NCI-H510A treated with DMSO at 0.1 percent for 48 hours (cell line): ENCODE measurements at places on chromosomes 7 and 10.

GRCh38 chr10:26467639-26468038 is 29.5 kb downstream of the APBB1IP start:
- DNase-seq: no peak

- DNase-seq: no peak
These were observed 610.2 kb downstream of the AUTS2 start for GRCh38 chr7:70208236-70209063.

DNA sequence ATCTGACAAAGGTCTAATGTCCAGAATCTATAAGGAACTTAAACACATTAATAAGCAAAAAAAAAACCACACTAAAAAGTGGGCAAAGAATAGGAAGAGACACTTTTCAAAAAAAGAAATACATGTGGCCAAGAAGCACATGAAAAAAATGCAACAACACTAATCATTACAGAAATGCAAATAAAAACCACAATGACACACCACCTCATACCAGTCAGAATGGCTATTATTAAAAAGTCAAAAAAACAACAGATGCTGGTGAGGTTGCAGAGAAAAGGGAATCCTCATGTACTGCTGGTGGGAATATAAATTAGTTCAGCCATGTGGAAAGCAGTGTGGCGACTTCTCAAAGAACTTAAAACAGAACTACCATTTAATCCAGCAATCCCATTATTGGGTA is 119.0 kb downstream of the LMBR1 start:
- no peak for DNase-seq

- no peak for DNase-seq
These were observed 28.1 kb upstream of the UNCX start for GRCh38 chr7:1204460-1205140.

DNA sequence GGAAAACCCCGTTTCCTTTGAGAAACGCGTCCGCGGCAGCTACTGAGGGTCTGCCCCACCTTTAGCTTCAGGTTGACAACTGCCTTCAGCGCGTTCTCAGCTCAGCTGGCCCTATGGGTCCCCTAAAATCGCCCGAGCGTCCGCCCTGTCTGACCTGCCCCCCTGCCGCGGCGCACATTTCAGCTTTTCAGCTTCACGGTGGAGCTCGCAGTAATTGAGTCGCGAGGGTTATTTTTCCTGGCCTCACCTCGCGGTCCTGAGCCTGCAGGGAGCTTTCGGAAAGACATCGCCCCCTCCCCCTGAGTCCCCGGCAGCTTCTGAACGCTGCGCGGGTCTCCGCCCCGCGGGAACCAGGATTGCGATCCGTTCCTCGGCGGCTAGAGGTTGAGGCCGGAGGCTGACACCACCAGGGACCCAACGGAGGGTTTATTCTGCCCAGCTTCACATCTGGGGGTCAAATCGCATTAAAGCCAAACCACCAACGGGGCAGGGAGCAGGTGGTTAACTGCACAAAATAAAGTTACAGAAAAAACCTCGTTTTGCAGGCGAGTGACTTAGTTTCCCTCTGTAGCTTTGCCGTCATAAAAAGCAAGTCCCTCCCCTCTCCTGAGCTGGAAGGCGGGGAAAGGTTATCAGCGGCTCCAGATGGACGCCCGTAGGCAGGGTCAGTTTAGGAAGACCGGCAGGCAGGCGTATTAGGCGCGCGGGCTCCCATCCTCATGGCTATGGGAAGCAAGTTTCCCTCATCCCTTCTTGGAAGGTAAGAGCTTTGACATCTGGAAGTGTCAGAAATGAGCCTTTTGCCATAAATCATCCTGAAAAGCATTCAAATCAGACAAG is 11.0 kb downstream of the TWIST1 start:
- peak; percentile 18 for DNase-seq

DNA sequence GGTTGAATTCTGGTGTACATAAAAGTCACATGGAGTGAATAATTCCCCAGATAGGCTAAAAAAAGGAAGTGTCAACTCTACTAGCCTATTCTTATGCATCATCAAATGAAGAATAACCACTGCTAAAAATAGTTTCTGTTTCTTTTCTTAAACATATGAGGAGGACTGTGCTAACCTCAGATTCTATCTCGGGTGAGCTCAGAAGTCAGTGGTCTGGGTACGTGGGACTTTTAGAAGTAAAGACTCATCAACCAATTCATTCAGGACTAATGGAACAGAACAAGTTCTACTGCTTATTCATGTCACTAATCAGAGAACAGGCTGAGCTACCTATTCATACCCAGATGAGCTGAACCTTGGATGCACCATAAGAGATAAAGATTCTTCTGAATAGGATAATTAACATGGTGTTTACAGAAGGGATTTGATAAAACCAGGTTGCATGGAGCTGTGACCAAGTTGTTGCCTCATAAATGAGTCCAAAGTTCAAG is 9.5 kb upstream of the ASAH2 start:
- DNase-seq: no peak

GRCh38 chr7:124155432-124156022 is 122.7 kb upstream of the TMEM229A start:
- peak; percentile 29 for DNase-seq

DNA sequence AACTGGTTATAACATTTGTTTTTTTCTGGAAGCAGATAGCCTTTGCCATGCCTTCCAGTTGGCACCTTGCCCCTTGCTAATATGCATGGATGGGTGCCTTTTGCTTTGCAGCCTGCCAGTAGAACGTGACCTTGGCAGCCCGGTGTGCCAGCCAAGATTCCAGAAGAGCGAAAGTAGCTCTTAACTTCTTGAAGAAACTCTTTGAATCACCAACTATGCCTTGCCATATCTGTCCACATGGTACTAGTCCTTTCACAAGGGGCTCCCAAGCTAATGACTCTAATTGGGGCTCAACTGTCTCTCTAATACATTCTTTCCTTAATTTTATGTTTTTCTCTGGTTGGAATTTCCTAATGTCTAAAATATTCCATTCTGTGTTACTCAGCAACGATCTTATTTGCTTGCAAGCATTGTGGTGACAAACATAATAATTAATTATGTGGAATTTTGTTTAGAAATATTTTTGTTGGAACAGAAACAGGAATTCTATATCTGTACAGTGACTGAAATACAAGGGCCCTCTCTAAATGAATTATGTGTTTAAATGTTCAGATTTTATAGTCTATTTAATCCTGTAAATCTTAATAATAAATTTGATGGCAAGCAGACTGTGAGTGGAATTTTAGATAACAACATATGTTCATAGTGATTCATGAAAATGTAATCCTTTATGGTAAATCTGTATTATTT is 45.8 kb downstream of the HDAC9 start:
- no peak for DNase-seq

- DNase-seq: no peak
These were observed 1053.3 kb downstream of the SORCS1 start for GRCh38 chr10:106111246-106111645.

DNA sequence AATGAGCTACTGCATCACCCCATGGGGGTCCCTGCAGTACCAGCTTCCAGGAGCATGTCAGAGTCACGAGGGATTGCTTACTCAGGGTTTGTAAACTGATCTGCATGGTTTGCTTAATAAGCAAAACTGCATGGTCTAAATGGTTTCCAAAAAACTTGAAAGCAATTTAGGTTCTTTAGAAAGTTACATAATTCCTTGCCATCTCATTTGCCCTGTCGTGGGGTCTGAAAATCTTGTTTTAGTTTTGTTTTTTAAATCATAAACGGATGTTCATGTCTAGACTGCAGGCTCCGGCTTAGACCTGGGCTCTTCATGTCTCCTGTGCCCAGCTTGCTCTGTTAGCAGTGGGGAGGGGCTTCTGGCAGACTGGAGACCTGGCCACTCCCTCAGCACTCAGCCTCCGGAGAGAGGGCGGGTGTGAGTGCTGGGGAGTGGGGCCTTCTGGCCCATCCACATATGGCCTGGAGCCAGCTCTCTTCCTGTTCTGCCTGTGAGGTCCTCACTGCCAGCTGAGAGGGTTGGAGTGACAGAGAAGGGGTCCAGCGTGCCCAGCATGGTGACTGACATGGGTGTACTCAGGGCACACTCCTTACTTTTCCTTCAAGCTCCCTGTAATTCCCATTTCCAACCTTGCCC is 17.5 kb downstream of the PRF1 start:
- DNase-seq: peak; percentile 96

GRCh38 chr10:101894742-101895141 is 51.1 kb upstream of the KCNIP2 start:
- no peak for DNase-seq

GRCh38 chr10:110804376-110804775 is 67.4 kb upstream of the PDCD4 start:
- no peak for DNase-seq

DNA sequence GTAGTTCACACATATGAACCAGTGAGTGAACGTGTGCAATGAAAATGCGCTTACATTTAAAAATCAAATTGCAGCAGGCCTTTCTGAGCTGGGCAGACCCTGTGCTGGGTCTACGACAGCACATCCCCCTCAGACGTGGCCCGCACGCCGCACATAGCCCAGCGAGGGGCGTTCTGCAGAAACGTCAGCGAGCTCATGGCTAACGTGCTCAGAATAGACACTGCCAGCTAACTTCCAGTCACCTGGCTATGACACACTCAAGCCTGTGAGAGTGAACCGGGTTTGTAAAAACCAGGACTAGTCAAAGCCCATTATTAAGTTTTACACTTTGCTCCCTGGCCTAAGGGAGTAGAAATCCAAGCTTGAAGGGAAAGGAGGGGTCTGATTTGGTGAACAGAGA is 108.1 kb upstream of the INSIG1 start:
- DNase-seq: no peak

DNA sequence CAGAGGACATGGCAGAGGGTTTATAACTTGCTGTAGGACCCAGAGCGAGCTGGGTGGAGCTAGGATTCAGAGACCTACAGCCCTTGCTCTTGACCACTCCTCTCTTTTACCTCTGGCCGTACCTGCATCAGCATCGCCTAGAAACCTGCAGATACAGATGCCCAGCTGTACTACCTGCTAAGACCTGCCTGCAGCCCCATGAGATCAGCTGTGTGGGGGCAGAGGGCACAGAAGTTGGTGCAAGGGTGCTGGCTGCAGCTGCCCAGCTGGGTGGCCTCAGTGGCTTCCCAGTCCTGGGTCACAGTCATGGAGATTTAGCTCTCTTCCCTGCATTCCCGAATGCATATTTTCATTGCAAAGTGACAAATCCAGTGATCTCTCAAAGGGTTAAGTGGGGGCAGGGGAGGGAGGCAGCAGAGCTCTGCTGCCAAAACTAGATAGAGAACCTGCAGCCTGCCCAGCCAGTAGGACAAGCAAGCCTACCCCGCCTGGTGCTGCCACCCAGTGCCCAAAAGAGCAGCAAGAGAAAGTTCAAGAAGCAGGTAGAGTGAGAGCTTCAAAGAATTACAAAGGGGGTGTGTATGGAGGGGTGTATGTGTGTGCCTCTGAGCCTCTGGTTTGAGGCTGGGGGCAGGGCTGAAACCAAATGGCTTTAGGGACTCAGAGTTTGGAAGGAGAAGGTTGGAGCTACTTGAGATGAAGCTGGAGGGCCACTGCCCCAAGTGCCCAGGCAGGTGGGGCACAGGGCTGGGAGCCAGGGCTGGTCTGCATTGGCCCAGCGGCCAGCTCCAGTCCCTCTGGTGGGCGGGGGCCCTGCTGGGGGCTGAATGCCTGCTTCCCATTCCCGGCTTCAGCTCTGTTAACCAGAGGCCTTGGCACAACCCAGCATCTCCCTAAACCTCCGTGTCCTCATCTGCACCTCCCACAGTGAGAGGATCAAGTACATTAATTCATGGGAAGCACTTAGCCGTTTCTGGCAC is 6.9 kb downstream of the FAM241B start:
- peak; percentile 11 for DNase-seq

GRCh38 chr10:93515071-93516005 is 18.9 kb downstream of the CEP55 start:
- DNase-seq: no peak

GRCh38 chr7:80372415-80372814 is 139.4 kb downstream of the GNAT3 start:
- no peak for DNase-seq

DNA sequence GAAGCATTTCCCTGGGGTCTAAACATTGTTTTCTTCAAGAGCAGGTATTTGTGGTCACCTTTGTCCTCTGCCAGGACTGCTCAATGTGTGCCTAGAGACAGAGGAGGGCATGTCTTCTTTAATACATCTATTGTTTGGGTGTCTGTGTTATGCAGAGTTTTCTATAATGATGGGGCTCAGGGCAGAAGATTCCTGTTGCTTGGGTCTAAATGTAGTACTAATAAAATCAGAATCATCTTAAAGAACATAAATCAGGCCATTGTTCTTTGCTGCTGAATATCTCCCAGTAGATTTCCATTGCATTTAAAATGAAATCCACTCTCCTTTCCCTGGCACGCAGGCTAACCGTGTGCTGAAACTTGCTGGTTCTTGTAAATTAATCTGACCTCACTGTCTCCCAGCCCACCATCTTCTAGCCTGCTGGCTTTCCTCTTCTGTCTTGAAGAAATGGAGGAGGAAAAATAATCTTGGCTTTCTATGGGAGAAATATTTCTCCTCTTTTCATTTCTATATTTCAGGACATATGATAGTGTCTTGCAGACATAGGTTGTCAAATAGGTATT is 1396.8 kb downstream of the GATA3 start:
- DNase-seq: no peak

DNA sequence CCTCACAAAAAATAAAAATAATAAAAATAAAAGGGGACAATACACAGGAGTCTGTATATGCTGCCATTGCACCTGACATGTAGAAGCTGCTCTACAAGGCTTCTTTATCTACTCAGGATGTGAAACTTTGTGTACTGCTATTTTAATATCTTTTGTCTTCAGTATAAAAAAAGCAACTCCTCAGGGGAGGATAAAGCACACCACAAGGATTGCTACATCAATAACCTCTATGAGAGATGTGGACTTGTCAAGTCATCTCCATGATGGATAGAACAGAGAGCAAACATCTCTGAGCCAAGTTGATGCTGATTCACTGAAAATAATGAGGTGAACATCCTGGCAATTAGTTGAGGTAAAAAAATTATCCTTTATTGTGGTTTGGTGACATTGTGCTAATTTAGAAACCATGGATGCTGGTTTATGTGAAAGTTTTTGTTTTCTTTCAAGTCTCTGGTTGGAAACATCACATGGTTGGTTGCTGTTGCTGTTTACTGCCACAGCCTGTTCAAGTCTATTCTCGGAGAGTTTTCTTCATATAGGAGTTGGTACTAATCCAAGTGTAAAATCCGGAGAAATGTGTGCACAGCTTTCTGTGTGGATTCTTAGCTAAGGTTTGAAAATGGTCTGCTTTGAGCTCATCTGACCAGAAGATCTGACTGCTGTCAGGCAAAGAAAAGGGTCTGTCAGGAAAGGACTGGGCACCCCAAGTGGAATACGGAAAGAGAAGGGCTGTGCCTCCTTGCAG is 1.5 kb upstream of the HECW1 start:
- DNase-seq: no peak

DNA sequence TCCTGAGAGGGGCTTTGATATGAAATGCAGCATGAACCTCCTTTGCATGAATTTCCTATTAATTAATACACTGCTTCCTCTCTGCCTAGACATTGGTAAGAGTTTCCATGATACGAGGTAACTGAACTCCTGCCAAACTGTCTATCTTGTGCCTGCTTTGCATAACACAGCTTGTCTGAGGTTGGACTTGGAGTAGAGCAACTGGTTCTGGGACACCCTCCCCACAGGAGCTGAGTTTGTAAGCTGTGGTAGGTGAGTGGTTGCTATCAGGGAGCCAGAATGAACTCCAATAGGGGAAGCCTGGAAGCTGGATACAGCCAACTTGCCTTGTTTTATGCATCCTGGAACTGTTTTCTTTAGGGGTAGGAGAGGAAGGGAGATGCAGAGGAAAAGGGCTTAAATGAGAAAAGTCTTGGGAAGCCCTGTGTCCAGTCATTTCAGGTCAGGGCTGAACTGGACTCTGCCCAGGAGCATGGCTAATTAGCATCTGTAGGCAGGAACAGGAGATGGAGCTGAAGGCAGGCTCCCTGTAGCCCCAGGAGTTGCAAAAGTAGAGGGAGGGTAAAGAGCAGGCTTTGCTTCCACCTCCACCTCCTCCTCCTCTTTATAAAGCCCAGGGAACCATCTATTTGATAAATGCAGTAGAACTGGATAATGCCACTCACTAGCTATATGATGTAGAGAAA is 73.2 kb upstream of the GPR158 start:
- no peak for DNase-seq
